ENCODE measurements at places on chromosomes 3 and 15.

DNA sequence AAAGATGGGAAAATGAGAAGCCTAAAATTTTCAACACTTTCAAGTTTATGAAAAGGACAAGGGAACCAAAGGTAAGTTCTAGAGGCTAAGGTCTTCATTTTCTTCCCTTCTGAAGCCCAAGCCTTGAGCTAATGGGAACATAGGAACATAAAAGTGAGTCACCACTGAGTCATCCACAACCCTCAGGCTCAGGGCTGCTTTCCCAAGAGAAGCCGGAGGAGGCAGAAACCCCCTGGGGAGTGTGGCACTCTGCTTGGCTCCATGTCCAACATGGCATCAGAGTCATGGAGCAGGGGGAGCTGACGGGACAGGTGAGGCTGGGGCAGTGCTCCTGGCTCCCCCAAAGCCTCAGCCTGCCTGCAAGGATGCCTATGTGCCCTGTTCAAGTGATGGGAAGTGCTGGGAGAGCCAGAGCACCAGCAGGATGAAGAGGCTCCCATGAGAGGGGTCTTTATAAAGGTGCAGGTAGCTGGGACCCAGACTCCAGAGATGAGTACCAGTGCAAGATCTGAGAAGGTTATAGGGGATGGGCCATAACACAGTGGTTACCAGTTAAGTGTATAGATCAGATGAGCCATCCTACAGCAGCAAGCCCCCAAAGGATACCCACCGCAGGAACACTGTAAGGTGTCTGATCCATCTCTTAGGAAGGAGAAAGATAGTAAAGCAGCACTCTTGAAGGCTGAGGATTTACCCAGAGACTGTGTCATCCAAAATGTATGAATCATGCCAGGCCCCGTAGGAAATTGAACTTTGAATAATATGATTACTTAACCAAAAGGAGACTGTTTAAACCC, 31.8 kb upstream of the RYR3 start:
- no peak for DNase-seq

- no peak for DNase-seq
These were observed 586.4 kb downstream of the GRM7 start for GRCh38 chr3:7447197-7447769.

GRCh38 chr3:42547401-42547945, 34.3 kb downstream of the SEC22C start:
- peak; percentile 57 for DNase-seq

DNA sequence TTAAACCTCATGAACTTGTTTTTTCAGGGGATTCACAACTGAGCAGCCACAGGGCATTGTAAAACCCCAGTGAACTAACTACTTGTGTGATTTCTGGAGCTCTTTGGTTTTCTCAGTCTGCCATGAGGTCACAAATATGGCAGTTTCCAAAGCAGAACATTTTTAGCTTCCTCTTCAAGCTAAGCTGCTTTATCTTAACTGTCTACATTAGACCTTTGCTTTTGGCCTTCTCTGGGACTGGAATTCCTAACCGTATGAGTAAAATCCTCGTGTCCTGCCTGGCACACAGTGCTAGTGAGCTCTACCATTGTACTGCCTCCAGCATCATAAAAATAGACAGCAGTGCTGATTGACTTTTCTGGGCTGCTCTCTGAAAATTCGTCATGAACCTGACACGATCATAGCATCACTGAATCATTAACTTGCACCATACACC, 22.1 kb downstream of the CDIN1 start:
- no peak for DNase-seq

DNA sequence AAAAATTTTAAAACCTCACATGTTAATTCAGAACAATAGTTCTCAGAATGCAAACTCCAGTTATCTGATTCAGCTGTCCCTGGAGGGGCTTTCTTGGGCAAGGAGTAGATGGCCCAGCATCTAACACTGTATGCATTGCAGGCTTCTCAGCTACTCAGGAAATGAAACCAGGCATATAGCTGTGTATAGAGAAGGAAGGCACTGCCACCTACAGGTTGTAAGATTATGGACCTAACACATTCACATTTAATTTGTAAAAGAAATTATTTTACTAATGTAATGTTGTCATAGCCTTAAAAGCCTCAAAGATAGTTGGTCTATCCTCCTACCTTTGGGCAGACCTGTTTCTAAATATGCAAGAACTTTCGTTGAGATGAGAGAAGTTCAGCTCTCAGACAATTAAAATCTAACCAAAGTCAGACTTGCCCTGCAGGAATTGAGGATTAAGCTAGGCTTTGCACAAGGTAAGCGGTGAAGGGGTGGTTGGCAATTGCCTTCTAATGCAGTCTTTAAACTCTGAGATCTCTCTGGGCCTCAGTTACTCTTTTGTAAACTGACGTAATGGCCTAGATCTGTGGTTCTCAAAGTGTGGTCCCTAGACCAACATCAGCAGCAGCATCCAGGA, 132.8 kb upstream of the SLC24A5 start:
- DNase-seq: no peak

- no peak for DNase-seq
These were observed 44.5 kb upstream of the KIF23 start for GRCh38 chr15:69369631-69370030.

GRCh38 chr15:67765701-67766100, 59.6 kb upstream of the SKOR1 start:
- DNase-seq: no peak

DNA sequence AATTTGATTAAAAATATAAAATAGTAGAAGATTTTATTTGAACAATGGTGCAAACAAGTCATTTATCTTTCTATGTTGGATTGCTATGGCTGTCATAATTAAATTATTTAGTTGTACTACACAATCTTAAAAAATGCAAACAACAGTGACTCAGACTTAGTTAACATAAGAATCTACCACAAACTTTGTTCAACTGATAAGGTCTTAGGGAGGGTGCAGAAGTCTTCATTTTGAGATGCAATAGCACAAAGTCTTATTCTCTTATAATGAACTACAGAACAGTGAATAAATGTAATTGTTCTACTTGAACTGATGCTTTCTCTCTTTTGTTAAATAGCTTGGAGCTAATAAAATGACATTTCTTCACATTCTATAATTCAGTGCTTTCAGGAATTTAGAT, 482.8 kb upstream of the NAALADL2 start:
- no peak for DNase-seq

GRCh38 chr3:23324745-23325144, 121.6 kb downstream of the UBE2E2 start:
- DNase-seq: no peak

DNA sequence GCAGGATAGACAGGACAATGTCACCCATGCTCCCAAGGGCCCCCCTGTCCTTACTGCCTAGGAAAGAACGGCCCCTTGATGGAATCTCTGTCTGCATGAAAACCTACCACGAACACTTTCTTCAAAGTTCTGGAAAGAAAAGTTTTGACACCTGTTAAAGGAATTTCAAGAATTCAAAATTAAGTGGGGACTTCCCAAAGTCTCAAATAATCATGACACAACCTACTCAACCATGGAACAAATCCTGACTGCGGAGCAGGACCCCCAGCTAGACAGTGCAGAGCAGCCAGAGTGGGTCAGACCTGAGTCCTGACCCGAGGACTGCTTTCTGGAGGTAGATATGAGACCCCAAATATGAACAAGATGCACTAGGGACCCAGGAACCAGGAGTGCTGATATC, 245.3 kb upstream of the NSMCE3 start:
- no peak for DNase-seq
